ENCODE measurements at places on chromosomes 7 and 10.

- no peaks in the 10 kb centered on the region for H3K27me3 ChIP-seq
- no peaks in the 10 kb centered on the region for H3K4me1 ChIP-seq
- no peaks in the 10 kb centered on the region for H3K36me3 ChIP-seq
- H3K27ac ChIP-seq: no peak overlapping the region
- no peak overlapping the region for H3K4me3 ChIP-seq
- no peak for DNase-seq
Measured at GRCh38 chr7:127530148-127530547, 55.2 kb downstream of the GCC1 start.

GRCh38 chr7:110839866-110840265 is 251.1 kb upstream of the LRRN3 start:
- H3K36me3 ChIP-seq: no peaks in the 10 kb centered on the region
- peaks cover 3% of the 10 kb centered on the region for H3K27me3 ChIP-seq
- DNase-seq: peak; percentile 38
- no peak overlapping the region for H3K27ac ChIP-seq

- no peaks in the 10 kb centered on the region for H3K27me3 ChIP-seq
- no peaks in the 10 kb centered on the region for H3K36me3 ChIP-seq
- no peak overlapping the region for H3K4me3 ChIP-seq
- H3K4me1 ChIP-seq: peaks cover 2% of the 10 kb centered on the region
Measured at GRCh38 chr7:79055722-79056415, 397.6 kb downstream of the MAGI2 start.

DNA sequence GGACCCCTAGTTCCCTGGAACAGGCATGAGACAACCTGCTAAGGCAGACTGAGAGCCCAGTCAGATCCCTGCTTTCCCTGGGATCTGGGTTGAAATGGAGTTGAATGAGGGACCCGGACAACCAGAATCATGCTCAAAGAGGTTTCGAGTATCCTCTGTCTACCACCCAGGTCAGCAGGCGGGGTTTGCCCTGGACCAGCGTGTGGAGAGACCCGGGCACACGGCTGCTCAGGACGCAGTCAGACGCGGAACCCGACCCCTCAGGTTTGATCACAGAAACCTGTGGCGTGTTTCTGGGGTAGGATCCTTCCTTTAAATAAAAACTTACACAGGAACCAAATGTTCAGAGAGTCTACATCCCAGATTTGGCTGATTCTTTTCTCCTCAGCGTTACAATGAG is 330.6 kb downstream of the PTPRN2 start:
- H3K27me3 ChIP-seq: no peaks in the 10 kb centered on the region
- no peak overlapping the region for H3K27ac ChIP-seq
- H3K4me3 ChIP-seq: no peak overlapping the region
- no peaks in the 10 kb centered on the region for H3K36me3 ChIP-seq

DNA sequence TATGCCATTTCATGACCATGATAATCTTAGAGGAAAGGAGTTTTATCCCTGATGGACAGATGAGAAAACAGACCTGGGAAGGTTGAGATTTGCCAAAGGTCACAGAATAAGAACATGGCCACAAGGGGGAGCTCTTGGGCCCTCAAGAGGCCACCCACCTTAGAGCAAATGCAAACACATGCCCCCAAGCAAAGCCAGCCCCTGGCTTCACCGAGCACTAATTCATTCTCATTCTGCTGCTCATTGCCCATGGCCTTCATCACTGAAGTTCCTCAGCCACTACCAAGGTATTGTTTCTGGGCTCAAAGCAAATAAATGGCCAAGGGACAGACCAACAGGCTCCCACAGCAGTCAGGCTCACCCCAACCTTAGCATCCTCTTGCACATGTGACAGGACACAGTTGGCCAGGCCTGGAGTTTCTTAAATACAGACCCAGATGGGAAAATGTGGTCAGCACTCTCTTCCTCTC is 44.2 kb downstream of the PDLIM1 start:
- peak; percentile 53 for DNase-seq
- no peaks in the 10 kb centered on the region for H3K27me3 ChIP-seq
- no peak overlapping the region for H3K27ac ChIP-seq

Measured in ovary (tissue), 10 donors.